ENCODE measurements at places on chromosomes 11 and 22.

- no peak for DNase-seq
These were observed 19.7 kb upstream of the CTTN start for GRCh38 chr11:70378506-70379134.

GRCh38 chr11:36456156-36456555 is 53.9 kb downstream of the TRAF6 start:
- DNase-seq: no peak

DNA sequence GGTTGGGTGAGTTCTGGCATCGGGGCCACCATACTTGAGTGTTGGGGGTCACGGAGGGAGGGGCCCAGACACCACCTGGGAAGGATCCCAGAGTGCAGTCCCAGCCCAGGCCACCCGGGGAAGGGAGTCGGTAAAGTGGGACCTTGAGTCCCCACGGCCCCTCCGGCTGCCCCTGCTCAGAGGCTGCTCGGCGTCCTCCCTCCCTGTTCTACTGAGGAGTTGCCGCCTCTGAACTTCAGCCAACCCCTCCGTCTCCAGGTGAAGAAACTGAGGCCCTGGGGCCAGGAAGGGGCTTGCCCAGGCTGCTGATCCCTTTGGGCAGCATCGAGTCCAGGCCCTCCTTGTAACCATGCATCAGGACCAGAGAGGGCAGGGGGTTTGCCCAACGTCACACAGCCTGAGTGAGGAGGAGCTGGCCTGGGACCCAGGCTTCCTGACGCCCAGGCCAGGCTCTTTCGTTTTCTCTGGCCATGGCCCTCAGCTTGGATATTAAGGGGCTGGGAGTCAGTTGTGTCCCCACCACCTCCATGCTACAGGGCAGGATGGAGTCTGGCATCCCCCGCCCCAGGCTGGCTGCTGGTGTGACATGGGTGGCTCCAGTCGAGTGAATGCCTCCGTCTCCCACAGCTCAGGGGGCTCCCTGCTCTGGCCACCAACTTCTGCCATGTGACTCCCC is 1.3 kb downstream of the PARVG start:
- DNase-seq: no peak

DNA sequence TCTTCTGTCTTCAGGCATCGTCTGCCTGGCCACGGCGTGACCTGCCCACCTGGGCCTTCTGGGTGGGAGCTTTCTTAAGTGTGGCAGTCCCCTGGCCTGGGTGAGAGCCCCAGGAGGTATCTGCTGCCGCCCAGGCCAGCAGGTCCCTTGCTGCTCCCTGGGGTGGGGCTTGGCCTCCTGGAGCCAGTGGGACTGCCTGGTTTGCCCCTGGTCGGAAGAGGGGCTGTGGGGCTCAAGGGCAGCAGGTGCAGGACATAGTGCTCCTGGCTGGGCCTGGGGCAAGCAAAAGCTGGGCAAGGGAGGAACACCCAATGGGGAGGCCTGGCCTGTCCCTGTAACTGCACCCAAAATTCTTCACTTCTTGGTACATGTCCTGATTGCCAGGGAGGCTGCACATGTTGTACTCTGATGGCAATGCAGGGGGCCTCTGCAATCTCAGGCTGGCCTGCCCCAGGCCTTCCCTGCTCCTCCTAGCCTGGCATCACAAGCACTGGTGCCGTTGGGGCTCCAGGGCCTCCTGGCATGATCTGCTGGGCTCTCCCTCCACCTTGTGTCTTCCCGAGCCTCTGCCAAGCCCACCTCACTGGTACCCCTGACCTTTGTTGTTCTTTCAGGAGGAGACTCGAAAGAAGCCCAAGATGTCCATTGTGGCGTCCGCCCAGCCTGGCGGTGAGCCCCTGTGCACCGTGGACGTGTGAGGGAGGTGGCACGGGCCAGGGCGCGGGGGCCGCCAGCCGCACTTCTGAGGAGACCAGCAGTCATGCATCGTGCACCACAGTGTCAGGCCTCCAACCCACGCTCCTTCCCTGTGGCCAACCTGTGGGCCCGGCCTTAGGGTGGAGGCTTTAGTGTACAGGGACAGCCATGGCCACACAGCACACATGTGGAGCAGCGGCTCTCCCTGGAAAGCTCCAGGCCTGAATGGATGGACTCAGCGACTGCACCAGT is 6.2 kb upstream of the RANBP1 start:
- DNase-seq: no peak

DNA sequence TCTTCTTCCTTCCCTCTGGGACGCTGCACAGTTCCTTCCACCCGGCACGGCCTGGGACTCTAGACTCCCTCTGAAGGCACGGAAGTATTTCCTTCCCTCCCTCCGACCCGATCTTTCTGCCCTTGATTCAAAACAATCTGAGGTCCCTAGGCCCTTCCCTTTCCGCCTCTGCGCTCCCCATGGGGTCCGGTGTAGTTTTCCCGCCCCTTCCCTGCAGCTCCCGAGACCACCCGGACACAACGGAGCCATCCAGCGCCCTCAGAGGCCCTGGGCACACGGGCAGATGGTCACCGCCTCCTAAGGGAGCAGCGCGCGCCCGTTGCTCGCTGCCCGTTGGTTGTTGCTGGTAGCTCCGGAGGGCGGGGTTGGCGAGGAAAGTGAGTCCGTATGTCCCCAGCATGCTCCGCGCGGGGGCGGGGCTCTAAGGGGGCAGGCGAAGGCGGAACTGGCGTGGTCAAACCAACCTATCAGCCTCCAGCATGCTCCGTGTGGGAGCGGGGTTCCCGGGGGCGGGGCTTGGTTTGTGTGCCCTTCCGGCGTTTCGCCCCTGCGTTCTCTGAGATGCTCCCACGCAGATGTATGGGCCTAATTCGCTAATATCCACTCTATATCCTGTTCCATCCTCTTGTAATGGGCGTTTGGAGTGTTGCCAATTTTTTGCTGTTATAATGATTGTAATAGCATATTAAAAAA is 19.6 kb downstream of the MIF start:
- DNase-seq: peak; percentile 99

- no peak for DNase-seq
These were observed 29.5 kb upstream of the RRM1 start for GRCh38 chr11:4065086-4065485.

DNA sequence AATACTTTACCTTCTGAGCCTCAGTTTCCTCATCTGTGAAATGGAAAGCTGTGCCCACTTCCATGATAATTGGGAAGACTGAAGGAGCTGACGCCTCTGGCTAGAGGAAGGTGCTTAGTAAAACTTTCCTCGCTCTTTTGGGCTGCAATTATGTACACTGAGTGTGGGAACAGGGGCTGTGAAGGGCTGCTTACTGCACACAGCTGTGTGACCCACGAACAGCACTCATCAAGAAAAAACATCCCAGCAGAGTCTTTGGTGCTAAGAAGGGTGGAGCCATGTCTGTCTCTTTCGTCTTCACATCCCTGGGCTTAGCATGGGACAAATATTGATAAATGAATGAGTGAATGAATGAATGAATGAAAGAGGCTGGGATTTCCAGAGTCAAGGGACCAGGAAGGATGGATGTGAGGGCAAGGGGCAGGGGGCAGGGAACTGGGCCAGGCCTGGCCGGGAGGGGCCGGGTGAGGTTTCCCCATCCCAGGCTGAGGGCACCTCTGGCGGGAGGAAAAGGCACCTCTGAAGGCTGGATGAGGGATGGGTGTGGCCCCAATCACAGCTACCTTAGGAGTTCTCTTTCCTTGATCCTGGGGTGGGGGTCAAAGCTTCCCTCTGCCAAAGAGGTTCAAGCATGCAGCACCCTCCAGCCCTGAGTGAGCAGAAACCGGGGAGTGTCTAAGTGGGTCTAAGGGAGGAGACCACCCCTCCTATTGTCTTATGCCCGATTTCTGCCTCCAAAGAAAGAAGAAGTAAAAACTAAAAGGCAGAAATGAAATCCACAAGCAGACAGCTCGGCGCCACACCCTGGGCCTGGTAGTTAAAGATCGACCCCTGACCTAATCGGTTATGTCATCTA is 9.2 kb upstream of the CD5 start:
- no peak for DNase-seq

DNA sequence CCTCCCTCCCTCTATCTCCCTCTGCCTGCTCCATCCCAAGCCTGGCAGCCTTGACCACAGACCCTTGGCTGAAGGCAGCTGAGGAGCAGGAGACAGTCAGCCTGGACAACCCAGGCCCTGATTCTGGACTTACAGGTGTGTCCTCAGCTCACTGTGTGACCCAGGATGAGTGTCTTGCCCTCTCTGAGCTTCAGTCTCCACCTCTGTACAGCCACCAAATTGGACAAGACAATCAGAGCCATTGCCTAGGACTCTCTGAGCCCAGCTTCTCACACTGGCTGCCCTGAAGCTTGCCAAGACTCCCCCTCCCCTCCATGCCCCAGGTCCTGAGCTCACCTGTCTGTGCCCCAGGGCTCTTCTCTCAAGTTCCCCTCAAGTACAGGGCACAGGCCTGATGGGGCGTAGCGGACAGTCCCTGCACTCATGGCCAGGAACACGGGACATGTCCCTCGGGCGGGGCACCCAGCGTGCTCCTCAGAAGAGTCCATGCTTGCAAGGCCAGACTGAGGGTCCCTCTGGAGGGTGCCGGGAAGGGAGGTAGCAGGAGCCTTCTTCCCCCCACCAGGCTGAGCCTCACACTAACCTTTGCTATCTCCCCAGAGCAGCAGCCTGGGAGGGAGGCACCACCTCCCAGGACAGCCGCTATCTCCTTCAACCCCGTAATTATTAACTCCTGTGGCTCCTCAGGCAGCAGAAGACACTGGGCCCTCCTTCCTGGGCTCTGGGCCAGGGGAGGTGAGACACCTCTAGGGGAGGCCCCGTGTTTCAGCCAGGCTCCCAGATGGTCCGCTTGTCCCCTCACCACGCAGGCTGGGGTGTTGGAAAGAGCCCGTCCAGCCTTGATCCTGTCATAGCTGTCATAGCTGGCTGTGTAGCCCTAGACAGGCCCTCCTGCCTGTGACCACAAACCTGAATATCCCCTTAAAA is 2.6 kb upstream of the RAB3IL1 start:
- DNase-seq: no peak

GRCh38 chr11:75851203-75851602 is 36.2 kb downstream of the UVRAG start:
- no peak for DNase-seq

Data from CD4-positive, alpha-beta T cell treated with Interleukin-4 for 1 hour (primary cell).